ENCODE measurements at places on chromosomes 7 and 10.
A peak's percentile ranks its signal among the peaks of the same experiment; 100 is the strongest.

DNA sequence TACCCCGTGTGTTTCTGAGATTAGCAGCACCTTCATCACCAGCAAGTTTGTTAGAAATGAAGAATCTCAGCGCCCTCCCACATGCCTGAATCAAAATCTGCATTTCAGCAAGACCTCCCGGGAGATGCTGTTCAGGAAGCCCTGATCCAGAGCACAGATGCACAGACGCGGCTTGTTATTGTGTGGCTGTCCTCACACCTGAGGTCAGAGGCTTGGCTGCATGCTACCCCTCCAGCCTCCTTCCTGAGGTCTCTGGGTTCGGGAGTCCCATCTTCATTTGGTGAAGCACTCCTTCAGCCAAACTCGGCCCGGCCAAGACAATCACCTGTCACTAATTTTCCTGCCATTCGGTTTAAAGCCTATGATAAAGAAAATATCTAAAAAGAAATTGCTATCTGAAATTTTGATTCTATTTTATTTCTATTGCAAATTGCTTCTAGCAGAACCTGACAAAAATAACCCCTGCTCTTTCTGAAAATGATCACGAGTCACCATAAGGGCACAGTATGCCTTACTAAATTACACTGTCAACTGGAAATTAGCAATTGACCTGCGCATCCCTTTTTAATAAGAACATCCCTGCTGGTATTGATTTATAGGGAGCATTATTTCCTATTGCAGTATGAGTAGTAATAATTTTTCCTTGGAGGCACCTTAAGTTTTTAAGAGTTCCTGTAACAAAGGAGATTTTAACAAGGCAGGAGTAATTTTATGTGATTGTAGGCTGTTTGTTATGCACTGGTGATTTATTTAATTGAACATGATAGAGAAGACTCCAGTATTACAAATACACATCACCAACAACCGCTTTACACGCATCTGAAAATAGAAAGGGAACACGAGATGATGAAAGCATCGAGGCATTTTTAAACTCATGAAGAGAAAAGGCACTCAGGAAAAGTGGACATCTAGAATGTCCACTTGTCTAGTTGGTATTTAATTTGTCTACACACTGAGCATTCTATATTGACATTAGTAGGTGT, 49.5 kb downstream of the VSTM2A start:
- DNase-seq, result no peak

- DNase-seq, result no peak
Observed at GRCh38 chr7:66626331-66626934, 2.2 kb upstream of the KCTD7 start.

DNA sequence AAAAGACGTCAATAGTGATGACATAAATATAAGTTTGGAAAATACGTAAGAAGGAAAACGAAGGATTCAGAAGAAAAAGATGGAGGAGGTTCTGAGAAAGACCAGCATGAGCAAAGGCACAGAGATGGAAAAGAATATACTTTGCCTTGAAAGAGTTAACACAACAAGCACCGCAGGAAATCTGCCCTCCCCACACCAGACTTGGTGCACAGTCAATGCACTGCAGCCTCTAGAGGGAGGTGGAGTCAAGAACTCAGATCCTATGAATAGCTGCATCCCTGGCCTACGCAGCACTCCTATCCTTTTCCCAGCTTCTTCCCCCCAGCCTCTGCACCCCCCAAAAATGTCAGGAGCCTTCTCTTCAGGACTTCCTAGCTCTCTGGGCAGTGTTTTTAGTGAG, 1370.6 kb upstream of the LRRTM3 start:
- DNase-seq, result no peak

DNA sequence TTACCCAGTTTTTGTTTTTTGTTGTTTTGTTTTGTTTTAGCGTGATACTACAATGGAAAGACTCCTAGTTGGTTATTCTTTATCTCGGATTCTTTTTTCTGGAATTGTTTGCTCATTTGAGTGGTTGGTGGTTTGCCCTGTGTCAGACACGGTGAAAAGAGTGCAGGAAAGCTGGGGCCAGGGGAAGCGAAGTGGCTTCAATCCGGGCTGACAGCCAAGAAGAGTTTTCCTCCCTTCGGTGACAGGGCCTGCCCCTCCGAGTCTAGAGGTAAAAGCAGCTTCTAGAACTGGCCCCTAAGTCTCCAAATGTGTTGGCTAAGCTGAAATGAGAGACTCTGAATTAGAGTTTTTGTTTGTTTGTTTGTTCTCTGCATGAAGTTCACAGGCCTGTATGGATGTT, 5.7 kb upstream of the AP5Z1 start:
- DNase-seq, result no peak

- no peak for DNase-seq
Observed at GRCh38 chr7:36777062-36777461, 52.8 kb upstream of the AOAH start.

DNA sequence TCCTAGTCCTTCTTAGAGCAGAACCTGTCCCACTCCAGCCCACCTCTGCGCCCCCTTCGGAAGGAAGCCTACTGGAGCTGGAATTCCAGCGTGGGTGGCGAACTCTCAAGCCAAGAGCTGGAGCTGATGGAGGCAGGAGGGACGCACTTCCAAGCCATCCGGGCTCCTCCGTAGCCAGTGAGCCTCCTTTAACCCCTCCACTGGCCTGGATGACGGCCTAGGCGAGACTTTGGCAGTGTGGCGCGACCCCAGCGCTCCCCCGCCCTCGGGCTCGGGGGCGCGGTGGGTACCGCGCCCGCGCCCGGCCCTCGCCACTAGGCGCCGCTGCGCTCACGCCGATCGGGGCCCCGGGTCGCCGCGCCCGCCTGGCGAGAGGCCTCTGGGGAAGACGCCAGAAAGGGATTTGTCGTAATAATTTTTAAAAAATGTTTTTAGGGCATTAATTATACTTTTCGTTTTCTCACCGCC, 5.1 kb upstream of the EMX2 start:
- no peak for DNase-seq

GRCh38 chr7:151822541-151823181, 54.3 kb downstream of the PRKAG2 start:
- no peak for DNase-seq

DNA sequence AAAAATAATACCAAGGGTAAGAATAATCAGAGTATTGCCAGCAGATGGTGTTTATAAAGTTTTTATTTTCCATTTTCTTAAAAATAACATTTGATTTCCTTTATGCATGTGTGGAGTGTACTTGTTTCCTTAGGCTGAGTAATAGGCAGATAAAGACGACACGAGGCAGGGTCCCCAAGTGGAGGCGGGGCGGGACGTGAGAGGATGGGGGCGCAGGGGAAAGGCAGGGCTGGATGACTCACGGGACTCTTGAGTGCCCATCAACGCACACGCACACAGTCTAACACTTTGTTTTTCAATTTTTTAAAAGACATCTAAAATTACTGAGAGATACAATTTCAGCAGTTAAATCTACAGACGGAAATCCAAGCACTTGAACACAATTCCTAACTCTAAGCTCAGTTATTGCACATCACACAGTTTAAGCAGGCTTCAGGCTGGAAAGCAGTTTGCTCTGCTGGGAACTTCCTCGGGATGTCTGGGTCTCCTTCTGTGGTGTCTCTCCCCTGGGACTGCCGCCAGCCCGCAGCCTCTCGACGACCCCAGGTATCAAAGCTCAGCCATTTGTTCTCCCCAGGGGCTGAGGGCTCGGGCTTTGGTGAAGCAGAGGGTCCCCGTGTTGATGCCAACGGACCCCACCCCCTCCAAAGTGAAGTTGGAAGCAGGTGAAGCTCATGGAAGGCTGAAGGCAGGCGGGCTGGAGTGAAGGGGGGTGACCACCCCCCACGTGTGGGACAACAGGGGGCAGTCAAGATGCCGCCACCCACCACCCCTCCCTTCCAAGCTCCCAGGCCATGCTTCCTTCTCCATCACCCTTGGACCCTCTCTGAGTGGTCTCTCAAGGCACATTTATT, 29.1 kb downstream of the SPOCK2 start:
- no peak for DNase-seq

DNA sequence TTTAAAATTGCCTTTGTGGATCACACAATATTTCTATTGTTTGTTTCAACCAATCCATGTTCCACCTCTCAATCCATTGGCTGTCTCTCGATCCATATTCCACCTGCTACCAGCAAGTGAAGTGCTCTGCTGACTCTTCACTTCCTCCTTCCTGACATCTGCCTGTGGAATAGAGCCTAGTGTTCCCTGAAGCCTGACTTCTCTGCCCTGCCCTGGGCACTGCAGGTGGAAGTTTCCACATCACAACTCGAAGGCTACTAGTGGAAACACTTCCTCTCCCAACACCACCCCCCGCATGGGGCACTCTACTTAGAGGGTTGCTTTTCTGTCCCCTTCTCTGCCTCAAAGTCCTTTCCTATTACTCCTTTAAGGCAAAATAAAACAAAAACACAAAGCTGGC, 563.8 kb upstream of the IGFBP3 start:
- DNase-seq, result no peak

DNA sequence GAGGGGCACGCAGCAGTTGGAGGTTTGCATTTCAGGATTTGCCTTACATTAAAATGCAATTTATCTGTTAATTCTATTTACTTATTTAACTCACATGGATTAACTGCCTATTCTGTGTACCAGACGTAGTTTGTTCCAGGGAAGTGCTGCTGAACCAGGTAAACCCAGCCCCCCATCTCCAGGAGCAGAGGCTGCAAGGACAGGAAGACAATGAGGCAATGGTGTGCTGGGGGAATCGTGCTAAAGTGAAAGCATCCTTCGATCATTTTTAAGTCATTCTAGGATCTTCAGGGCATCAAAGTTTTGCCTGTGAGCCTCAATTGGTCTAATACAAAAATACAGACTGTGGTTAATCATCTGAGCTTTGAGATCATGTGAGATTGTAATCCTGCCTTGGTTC, 166.4 kb downstream of the DNAJB6 start:
- DNase-seq, result no peak

GRCh38 chr10:101897633-101898032, 54.0 kb upstream of the KCNIP2 start:
- no peak for DNase-seq

DNA sequence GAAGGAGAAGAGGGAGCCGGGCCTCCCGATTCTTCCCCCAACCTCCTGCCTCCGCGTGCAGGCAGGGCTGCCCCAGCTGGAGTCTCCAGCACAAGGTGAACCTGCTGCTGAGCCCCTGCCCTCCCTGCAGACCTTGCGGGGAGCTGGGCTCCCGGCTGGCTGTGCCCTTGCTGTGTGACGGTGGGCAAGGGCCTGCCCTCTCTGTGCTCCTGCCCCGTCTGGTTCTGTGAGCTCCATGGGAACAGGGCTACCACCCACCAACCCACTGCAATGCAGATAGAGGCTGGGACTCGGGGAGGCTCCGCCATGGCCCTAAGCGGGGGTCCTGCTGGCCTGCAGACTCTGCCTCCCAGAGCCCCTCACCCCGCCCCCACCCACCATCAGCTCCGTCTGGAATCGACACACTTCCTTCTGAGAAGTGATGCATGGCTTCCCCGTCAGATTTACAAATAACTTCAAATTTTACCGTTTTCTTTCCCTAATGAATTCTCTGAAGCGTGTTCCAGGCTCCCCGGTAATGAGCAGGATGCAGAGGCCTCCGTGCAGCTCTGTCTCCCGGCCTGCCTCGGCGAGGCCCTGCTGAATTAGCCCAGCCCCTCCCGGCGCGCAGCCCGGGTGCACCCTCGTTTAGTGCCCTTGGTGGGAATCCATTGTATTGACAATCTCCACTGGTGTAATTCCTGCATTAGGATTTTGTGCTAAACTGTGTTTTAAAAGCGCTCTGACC, 111.0 kb downstream of the MICALL2 start:
- DNase-seq, result no peak

- no peak for DNase-seq
Observed at GRCh38 chr7:107891636-107892366, 818 bp downstream of the DLD start.

DNA sequence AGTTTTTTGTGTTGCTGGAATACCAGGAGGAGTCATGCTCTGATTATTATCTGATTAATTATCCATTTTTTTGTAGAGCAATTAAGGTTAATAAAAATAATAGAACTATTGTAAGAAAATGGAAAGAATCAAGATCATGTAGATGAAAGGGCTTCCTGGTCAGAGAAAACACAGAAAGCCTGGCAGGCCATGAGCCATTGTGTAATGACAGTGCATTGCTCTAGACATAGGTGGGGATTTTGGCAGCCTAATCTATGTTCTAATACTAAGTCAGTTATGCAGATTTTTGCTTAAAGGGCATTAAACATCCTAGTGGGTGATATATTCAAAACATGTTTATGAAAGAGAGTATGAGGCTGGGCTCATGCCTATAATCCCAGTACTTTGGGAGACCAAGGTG, 198.2 kb downstream of the PPP1R9A start:
- no peak for DNase-seq

GRCh38 chr10:110694820-110695538, 50.8 kb downstream of the RBM20 start:
- DNase-seq, result no peak

DNA sequence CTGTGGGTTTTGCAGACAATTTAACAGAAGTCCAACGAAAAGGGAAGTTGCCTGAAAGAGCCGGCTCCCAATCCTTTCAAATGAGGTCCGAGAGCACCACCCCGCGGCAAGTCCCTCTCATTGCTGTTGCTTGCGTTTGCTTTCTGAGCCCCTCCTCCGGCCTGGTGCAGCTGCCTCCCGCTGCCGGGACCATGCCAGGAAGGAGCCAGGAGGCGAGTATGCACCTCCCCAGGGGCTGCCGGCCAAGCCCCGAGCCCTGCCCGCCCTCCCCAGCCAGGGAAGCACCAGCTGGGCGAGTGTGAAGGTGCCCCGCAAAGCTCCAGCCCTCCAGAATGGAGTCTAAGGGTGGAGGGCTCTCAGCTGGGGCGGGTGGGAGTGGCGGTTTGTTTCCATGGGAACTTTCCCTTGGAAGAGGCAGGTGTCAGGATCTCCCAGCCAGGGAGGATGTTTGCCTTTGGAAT, 25.8 kb upstream of the PPP2R2D start:
- peak; percentile 61 for DNase-seq

GRCh38 chr10:11437391-11438142, 173.9 kb downstream of the USP6NL start:
- DNase-seq, result no peak

DNA sequence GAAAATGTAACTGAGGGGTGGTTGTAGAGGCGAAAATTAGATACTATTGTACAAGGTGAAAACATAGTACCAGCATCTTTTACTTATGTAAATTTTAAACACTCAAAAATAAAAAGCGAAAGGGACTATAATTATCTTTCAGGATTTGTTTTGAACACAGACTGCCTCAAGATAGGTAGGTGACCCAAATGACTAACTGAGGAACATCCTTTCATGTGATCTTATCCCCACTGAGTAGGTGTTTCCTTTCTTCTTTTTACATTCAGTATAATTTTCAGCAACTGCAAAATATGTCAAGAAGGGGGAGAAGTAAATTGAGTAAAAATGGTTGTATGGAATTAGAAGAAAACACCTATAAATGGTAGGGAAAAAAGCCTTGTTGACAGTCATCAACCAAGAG, 236.7 kb downstream of the PHF14 start:
- DNase-seq, result no peak

All from NT2/D1 (cell line).